Right cardiac atrium (tissue), 5 donors: ENCODE measurements at places on chromosomes 13 and 19.

GRCh38 chr13:50309318-50309717 lies 294.1 kb downstream of the KCNRG start:
- DNase-seq, result no peak

- DNase-seq, result no peak
Measured at GRCh38 chr13:52378312-52378711, 27.7 kb downstream of the THSD1 start.

DNA sequence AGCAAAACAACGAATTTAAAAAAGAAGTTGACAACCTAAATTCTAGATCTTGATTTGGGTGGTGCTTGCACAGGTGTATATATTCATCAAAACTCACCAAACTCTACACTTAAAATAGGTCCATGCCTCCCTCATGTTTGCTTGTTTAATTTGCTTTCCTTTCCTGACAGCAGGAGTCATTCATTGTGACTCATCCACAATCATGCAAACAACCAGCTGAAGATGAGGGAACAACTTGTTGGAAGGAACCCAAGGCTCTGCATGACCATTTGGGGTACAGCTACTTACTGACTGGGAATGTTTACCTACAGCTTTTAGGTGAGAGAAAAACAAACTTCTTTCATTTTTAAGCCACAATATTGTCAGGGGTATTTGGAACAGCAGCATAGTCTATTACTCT lies 96.6 kb downstream of the RXFP2 start:
- DNase-seq, result no peak

DNA sequence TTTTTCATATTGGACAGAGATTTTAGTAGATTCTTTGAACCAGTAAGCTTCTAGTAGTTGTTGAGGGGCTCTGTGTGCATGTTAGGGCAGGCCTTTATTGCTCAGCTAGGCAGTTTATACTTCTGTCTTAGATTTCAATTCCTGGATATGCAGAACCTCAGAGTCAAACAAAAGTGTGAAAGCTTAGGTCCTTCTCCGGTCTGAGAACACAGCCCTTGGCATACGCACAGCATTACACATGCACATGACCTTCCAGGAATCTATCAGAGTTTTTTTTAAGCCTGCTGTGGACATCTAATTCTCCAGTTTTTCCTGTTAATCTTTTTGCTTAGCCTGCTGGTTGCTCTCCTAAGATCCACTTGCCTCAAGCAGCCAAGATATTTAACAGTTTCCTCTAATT lies 77.9 kb upstream of the KL start:
- DNase-seq, result no peak

GRCh38 chr19:11166281-11167142 lies 10.9 kb upstream of the SPC24 start:
- peak; percentile 79 for DNase-seq

DNA sequence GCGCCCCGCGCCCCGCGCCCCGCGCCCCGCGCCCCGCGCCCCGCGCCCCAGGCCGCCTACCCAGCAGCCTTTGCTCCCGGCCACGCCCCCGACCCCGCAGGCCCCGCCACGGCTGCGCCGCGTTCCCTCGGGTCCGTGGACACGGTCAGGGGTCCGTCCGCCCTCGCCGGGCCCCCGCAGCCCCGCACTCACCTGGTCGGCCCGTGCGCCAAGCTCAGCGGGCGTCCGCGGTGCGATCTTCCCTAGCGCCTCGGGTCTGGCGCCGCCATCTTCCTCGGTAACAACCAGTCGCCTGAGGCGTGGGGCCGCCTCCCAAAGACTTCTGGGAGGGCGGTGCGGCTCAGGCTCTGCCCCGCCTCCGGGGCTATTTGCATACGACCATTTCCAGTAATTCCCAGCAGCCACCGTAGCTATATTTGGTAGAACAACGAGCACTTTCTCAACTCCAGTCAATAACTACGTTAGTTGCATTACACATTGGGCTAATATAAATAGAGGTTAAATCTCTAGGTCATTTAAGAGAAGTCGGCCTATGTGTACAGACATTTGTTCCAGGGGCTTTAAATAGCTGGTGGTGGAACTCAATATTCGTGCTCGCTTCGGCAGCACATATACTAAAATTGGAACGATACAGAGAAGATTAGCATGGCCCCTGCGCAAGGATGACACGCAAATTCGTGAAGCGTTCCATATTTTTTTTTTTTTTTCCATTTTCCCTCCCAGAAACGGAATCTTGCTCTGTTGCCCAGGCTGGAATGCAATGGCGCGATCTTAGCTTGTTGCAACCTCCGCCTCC lies at the start of the genes MED16 and RNU6-9:
MED16 (minus strand) TSS at position 294 of the 796 bp plus-strand sequence. CDS start 2,056 bp downstream, outside the sequence.
RNU6-9 (plus strand) TSS at position 591 of the 796 bp plus-strand sequence.
- peak; percentile 94 for DNase-seq

GRCh38 chr19:2573916-2574315 lies 98.0 kb downstream of the GADD45B start:
- DNase-seq, result no peak
